ENCODE measurements at places on chromosomes 6 and 20.

DNA sequence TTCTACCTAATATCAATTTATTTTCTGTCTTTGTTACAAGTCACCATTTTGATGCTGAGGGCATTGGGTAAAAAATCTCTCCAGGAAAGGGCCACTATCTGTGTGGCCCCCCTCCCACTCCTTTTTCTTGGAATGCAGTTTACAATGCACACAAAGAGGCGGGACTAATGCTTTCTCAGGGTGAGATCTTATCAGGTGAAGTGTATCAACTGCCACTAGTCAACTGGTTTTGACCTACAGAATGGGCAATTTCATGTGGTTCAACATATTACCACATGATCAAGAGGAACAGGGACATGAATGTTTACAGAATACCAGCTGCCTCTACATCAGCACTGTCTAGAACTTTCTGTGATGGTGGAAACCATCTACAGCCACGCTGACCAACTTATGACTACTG is 3.7 kb downstream of the RRBP1 start:
- no peak for DNase-seq

GRCh38 chr20:62745952-62746288 is 37.3 kb downstream of the NTSR1 start:
- no peak for DNase-seq

DNA sequence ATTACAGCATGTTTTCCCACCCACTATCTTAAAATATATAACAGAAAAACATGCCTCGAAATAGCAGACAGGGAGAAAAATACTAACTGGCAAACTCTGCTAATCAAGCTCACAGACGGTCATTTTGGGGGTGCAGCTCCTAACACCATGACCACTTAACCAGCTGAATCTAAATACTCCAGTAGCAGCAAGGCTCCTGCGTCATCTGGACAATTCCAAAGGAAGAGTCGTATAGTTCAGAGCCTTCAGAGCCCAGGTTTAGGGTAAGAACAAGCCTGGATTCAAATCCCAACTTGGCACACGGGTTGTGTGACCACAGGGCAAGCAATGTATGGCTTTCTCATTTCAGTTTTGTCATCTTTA is 81.3 kb upstream of the COL21A1 start:
- no peak for DNase-seq

- DNase-seq: no peak
Measured at GRCh38 chr6:22164236-22164635, 132.6 kb downstream of the PRL start.

- DNase-seq: no peak
Measured at GRCh38 chr6:121853686-121854085, 418.2 kb downstream of the GJA1 start.

GRCh38 chr6:30819297-30819917 is 64.9 kb upstream of the DDR1 start:
- no peak for DNase-seq

DNA sequence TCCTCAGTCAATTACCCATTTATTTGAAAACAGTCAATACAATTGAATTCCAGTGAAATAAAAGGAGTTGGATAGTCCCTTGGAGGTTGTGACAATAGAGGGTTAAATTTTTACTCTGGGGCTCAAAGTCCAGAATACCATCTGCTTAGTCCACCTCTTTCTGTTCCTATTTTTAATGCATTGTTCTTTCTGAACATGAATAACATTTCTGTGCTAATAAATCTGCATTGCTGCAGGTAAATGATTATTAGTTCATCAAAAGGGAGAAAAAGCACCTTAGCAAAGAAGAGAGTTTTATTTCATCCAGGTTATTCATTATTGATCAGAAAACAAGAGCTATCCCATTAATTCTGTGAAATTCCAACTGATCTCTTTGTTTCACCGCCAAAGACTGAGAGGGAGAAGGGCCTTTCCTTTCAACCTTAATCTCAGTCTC is 166.1 kb upstream of the OLIG3 start:
- DNase-seq: no peak

- DNase-seq: no peak
Measured at GRCh38 chr6:167826896-167827582, at the start of gene AFDN. TSS of gene AFDN (plus strand) at chr6:167826911. CDS start at chr6:167827133, 222 bp downstream.

- no peak for DNase-seq
Measured at GRCh38 chr6:3501826-3502500, 45.1 kb upstream of the SLC22A23 start.

- no peak for DNase-seq
Measured at GRCh38 chr20:10728873-10729670, 55.3 kb upstream of the JAG1 start.

DNA sequence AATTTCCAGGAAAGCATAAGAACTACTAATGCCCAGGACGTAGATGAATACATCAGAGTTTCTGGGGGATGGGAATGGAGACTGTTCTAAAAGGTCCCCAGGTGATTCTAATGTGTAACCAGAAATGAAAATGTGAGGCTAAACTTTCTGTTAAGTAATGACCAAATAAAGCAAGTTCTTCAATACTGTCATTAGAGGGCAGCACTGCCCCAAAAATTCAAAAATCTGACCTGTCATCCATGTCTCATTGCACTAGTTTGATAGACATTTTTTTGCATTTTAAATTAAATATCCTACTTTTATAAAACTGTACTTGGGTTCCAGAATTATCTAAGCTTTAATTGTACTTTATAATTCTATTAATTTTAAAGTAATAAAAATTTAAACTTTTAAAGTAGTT is 94.9 kb downstream of the RFX6 start:
- DNase-seq: no peak

DNA sequence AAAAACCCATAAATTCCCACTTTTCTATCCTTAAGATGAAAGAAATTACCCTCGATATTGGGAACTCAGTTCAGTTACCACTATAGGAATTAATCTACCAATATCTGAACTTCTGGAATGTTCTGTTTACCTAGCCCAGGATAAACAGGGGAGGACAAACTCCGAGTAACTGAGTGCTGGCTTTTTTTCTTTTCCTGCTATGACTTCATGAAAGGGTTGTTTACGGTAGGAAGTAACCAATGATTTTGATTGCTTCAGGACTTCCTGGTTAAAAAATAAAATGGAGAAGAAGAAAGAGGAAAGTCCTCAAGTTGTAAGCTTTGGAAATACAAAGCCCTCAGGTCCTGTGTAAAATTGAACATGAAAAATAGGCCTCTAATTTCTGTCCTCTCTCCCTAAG is 167.7 kb downstream of the ZNF217 start:
- DNase-seq: no peak

- no peak for DNase-seq
Measured at GRCh38 chr20:14093652-14094051, 98.3 kb downstream of the MACROD2 start.

DNA sequence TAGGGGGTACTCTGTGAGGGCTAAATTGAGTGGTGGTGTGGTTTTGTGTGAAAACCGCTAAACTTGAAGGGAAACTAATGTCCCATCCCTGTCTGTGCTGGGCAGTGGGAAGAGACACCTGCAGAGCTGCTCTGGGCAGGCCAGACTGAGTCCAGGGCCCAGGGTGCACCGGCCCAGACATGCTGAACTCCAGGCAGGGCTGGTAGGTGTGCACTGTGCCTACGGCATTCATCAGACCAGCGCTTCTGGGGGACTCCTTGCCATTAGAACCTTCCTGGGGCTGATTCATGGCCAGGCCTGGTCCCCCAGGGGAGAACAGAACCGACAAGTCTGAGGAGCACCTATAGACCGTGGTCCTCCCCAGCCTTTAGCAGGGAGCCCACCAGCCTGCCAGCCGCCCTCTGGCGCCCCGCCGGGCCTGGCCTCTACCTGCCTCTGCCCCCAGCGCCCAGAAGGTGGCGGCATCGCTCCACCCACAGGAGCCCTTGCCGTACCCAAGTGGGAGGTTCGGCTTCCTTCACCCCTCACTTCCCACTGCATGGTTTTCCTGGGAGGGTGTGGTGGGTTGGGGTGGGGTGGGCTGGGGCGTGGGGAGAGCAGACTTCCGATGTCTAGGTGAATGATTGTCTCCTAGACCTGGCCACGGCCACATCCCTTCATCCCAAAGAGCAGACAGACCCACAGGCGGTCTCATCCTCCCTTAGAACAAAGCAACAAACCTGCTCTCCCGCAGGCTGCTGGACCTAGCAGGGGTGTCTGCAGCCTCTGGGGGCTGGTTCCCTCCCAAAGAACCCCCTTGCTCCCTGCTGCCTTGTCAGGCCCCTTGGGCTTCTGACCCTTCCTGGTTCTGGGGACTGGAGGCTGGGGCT is 15.5 kb downstream of the CCDC167 start:
- DNase-seq: peak; percentile 59

GRCh38 chr20:20206788-20207187 is 154.5 kb downstream of the CFAP61 start:
- no peak for DNase-seq

GRCh38 chr6:16712931-16713484 is 48.3 kb downstream of the ATXN1 start:
- DNase-seq: no peak

DNA sequence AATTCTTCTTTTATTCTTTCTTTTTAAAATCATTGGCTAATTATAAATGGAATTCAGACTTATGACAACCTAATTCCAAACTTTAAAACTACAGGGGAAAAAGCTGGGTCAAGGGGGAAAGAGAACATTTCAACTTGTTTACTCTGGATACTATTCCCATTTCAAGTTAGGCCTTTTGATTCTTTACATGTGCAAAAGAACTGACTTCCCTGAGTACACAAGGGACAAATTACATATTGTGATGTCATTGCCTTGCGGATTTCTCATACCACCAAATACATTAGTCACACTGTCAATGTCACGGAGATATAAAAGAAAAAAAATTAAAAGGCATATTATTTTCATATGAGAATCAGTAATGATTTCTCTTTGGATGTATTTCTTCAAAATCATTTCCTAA is 96.5 kb upstream of the TBX18 start:
- no peak for DNase-seq

- DNase-seq: no peak
Measured at GRCh38 chr20:62632575-62633090, 9.7 kb upstream of the SLCO4A1 start.

- no peak for DNase-seq
Measured at GRCh38 chr20:11249683-11250082, 575.9 kb upstream of the JAG1 start.

DNA sequence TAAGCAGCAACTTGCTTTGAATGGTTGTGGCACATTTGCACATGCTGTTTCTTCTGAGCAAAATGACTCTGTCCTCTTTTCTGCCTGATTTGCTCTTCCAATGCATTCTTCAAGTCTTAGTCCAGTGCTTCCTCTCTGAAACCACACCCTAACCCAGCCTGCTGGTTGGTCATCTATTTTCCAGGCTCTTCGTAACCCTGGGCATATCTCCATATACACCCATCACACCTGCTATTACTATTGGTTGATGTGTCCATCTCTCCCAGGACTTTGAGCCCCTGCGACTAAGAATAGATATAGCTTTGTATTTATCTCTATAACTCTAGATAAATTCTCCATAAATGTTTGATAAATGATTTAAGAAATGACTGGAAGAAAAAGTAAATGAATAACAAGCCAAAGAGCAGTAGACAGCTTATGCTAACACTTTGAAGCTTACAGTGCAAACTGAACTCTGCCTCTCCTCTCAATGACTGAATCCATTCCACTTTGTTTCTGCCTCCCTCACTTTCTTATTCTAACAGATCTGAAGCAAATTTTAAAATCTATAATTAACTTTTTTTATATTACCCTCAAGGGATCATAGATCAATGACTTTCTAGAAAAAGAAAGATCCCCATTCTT is 59.7 kb upstream of the NT5E start:
- no peak for DNase-seq

DNA sequence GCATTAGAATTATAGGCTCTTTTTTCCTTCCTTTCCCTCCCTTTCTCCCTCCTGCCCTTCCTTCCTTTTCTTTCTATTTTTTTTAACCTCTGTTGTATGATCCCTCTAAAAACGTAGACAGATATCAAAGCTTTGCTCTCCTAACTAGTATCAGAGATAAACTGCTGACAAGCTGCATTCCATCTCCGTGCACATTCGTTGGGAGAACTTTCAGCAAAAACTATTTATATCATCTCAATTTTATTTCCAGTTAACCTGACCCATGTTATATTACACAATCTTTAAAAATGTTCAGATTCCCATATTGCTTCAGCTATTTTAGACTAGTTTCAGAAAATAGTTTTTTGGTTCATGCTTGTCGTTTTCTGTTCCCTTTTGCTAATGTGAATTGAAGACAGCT is 47.3 kb downstream of the RNF217 start:
- DNase-seq: no peak

DNA sequence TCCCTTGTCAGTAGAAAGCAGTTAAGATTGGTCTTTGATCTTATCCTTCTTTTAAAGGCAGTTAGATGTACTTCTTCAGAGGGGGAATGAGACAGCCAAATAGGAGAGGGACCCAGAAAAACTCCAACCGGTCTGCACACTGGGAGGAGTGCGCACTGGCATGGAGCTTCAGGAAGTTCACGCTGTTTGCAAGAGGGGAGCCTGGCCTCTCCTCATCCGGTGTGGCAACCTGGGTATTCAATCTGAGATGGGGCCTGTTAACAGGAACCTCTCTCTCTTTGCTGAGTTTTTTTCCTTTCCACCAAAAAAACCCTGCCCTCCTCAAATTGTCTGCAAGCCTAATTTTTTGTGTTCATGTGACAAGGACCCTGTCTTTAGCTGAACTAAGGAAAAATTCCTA is 162.5 kb upstream of the OLIG3 start:
- DNase-seq: no peak

GRCh38 chr6:2984738-2985406 is 13.5 kb upstream of the SERPINB6 start:
- DNase-seq: no peak

DNA sequence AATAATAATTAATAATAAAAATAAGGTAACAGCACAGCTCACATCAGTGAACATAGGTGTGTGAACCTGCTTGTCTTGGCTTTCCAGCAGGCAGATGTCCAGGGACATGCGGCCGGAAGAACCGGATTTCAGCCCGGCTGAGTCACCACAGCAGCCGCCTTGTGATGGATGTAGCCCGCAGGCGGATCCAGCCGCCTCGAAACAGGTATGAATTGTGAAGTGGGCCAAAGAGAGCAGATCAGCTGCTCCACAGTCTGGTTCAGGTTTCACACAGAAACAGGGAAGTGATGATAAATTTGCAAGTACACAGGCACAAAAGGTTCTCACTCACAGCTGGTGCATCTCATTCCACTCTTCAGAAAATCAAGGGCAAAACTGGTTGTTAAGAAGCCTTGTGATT is 55.1 kb downstream of the ID4 start:
- DNase-seq: no peak

DNA sequence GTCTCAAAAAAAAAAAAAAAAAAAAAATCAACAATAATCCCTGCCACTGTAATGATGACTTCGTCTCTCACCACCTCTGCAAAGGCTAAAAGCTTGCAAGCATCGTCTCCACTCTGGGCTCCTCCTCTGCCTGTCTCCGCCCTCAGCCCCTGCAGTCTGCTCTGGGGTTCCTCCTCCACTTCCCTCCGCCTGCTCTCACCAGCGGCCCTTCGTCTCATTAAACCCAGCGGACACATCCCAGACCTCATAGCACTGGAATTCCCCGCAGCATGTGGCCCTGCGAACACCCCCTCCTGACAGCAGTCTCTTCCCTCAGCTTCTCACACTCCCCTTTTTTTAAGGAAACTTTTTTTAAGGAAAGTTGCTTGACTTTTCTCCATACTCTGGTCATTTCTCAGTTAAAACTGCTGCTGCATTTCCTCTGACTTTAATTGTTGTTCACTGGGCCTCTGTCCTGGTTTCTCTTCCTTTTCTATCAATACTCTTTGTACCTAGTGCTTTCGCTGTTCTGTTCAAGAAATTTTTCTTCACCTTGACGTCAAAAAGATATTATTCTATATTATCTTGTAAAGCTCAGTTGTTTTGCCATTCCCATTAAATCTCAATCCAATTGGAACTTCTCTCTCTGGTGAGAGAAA is 70.9 kb upstream of the PLEKHG1 start:
- DNase-seq: no peak

GRCh38 chr6:4543596-4543995 is 232.6 kb upstream of the CDYL start:
- DNase-seq: no peak
